ENCODE measurements at places on chromosomes 5 and 9.
A peak's percentile ranks its signal among the peaks of the same experiment; 100 is the strongest.

GRCh38 chr9:33415501-33416038, 13.2 kb upstream of the AQP7 start:
- DNase-seq, result peak; percentile 87

GRCh38 chr5:67065237-67065636, 131.4 kb downstream of the CD180 start:
- DNase-seq, result peak; percentile 1

GRCh38 chr5:91352831-91353695, 30.1 kb downstream of the ARRDC3 start:
- no peak for DNase-seq

DNA sequence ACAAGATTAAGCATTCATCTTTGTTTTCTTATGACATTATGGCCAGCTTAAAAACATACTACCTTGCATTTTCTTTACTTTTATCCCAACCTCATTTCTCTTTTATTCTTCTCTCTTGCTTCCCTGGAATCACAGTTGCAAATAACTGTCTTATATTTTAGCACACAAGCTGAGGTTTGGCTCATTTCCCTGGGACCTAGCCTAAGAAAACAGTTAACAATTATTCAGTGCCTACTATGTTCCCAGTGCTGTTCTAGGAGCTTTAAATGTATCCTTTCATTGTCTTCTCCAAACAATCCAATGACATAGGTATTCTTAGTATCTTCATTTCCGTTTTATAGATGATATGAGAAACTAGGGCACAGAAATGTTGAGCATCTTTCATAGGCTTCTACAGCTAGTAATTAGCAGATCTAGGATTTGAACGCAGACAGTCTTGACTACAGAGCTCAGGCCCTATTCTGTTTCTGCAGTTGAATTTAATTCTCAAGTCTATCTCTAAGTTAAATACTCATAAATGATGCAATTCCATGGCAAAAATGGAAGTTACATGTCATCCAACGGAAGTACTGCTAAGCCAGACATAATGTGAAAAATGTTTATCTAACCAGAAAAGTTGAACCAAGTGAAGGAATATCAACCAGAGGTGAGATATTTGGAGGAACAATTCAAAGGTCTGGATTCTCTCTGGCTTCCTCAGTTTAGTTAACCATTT, 52.3 kb upstream of the MTAP start:
- no peak for DNase-seq

DNA sequence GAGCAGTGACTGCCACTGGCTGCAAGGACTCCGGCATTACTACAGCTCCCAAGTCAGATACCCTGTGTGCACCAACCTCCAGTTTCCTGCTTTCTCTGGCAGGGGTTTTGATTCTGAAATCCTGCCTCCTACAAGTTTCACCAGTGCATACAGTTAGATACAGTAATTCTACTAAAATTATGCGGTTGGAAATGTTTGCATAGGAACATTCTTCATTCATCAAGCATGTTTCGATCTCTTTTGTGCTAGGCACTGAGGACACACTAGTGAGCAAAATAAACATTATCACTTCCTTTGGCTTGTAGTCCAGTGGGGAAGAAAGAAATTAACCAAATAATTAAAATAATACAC, 152.2 kb downstream of the TMEM167A start:
- DNase-seq, result no peak

DNA sequence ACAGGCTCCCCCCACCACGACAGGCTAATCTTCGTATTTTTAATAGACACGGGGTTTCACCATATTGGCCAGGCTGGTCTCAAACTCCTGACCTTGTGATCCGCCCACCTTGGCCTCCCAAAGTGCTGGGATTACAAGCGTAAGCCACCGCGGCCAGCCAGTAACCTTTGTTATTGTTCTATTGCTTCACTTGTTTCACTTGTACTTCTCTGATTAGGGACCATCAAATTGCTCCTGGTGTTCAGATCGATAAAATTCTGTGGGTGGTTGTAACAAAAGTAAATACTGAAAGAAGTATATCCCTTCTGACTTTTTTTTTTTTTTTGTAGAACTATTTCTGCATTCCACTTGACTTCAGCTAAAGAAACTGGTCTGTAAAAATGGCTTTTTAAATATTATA, 445.5 kb upstream of the CDH10 start:
- no peak for DNase-seq

- DNase-seq, result no peak
These were observed 42.2 kb downstream of the PPP2R2B start for GRCh38 chr5:146836226-146836842.

DNA sequence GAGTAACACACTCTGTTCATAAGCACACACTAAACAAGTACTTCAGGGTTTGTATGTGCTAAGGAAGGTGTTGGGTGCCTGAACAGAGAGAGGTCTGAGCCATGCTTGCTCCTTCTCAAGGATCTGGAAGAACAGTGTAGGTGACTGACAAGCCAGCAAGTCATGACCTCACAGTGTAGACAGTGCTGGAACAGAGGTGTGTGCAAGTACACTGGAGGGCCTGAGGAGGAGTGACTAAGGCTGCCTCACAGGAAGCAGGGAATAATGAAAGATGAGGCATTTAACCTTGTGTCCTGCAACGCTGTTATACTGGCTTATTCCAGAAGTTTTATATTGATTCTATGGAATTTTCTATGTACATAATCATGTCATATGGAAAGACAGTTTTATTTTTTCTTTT, 83.9 kb downstream of the TMEM174 start:
- DNase-seq, result no peak

- no peak for DNase-seq
These were observed 202.1 kb upstream of the TLE4 start for GRCh38 chr9:79369676-79370075.

- no peak for DNase-seq
These were observed 34.8 kb downstream of the HMGXB3 start for GRCh38 chr5:150035139-150035895.

DNA sequence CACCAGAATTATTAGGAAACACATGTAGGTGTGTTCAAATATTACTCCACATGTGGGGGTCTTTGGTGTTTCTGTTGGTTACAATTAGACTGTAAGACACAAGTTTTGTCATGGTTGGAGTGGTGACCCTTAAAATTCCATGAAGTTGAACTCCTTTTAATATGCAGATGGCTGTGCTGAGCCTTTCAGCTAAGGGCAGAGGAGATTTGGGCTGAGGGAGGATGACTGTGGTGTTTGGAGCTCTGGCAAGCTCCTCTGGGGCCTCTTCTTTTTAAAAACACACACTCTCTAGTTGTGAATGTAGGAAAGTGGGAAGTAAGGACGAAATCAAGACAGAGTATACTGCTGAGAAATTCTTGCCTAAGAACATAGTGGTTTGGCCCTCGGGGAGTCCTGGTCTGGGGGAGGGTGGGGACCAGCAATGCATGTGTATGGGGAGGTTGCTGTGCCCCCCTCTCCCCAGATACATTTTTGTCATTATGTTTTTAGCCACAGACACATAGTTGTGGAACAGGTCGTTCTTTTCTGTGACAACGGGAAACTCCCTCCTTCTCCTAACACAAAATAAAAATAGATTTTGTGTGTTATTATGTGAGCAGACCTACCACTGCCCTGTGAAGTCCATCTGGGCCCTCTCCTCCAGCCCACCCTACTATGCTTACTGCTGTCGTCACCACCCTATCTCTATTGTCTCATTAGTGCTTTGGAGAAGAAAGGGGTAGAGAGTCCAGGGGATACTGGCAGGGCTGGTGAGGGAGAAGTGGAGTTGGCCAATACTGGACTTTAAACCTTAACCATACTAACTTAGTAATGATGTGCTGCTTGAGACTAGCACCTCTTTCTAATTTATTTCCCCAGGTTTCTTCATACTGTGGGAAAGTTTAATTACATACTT, 10.0 kb downstream of the SMARCA2 start:
- no peak for DNase-seq

GRCh38 chr5:44619875-44620610, 188.7 kb upstream of the MRPS30 start:
- no peak for DNase-seq

GRCh38 chr5:74122175-74122574, 496.2 kb downstream of the ARHGEF28 start:
- no peak for DNase-seq

DNA sequence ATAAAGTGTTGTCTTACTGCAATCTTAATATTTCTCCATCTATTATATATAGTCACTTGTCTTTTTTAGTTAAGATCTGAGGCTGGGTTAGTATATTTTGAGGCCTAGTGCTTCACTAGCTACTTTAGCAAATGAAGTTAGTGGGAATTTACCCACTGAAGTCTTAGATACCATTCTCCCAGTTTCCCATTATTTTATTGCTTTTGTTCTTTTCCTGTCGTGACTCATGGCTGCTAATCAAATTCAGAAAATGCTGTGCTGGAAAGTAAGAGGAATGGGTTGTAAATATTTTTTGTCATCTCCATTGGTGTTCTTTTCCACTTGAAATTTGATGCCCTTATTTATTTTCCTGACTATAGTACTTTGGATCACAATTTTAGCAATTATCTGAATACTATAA, 14.2 kb downstream of the TCERG1 start:
- DNase-seq, result no peak

- DNase-seq, result no peak
These were observed 230.1 kb downstream of the PBX3 start for GRCh38 chr9:125977223-125977622.

DNA sequence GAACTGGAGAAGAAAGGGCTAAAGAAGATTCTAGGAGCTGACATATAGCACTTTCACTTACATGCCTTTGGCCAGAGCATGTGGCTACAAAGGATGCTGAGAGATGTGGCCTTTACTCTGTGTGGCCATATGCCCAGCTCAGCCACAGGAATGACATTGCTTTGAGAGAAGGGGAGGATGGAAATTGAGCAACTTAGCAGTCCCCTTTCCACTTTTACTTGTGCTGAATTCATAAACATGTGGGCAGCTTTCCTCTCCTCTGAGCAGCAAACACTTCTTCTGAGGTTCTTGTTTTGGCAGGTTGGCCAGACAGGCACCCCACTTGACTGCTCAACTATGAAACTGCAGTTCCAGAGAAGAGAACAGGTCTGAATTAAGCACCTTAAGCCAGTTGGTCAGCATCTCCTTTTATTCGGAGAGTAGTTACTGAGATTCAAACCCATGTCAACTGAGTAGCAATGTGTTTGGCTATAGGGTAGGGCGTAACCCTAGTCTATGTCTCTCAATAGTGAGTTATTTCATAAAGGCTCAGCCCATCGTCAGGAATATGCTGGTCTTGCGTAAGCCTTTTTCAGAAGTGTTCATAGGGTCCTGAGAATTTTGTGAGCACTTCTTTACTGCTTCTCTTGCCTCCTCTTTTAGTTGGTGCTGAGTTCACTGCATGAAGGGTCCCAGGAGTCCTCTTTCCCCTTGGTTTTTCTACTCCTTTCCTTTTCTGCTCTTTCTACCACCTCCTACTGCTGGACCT, 134.5 kb downstream of the PALM2AKAP2 start:
- DNase-seq, result no peak

GRCh38 chr5:140025736-140026135, 17.4 kb downstream of the NRG2 start:
- DNase-seq, result no peak

Measured in activated naive CD8-positive, alpha-beta T cell treated with anti-CD3 and anti-CD28 coated beads for 36 hours (primary cell).